ENCODE measurements at places on chromosomes 7 and 10.

DNA sequence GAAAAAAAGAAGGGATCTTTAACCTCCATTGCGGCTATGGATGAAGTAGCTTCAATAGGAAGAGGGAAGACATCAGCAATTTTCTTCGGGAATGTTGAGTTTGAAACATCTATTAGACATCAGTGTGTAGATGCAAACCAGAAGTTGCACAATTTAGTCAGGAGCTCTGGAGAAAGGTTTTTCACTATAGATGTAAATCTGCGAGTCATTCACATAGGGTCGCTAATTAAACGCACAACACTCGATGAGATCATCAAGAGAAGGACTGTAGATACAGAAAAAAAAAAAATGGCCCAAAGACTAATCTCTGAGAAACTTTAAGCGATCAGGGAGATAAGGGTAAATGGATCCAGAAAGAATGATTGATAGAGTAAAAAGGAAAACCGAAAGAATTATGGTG, 61.7 kb upstream of the TES start:
- DNase-seq, result no peak

DNA sequence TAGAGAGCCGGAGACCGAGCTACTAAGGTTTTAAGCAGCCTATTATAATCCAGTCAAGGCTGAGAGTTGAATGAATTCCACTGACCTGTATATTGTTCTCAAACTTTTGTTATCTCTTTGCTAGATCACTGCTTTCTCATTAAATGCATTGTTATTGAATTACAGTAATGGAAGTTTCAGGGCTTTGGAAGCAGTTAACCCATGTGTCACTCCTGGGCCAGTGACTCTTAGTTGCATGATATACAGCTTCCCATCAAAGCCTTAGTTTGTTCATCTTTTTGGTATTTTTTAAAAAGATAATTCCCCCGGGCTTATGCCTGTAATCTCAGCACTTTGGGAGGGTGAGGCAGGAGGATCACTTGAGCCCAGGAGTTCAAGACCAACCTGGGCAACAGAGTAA, 55.4 kb upstream of the KIAA1217 start:
- DNase-seq, result no peak

GRCh38 chr7:131021460-131021859, 287.5 kb upstream of the KLF14 start:
- DNase-seq, result no peak

GRCh38 chr10:99339563-99340047, 10.4 kb downstream of the CNNM1 start:
- no peak for DNase-seq

GRCh38 chr7:2729893-2730716, 42.1 kb downstream of the AMZ1 start:
- no peak for DNase-seq

DNA sequence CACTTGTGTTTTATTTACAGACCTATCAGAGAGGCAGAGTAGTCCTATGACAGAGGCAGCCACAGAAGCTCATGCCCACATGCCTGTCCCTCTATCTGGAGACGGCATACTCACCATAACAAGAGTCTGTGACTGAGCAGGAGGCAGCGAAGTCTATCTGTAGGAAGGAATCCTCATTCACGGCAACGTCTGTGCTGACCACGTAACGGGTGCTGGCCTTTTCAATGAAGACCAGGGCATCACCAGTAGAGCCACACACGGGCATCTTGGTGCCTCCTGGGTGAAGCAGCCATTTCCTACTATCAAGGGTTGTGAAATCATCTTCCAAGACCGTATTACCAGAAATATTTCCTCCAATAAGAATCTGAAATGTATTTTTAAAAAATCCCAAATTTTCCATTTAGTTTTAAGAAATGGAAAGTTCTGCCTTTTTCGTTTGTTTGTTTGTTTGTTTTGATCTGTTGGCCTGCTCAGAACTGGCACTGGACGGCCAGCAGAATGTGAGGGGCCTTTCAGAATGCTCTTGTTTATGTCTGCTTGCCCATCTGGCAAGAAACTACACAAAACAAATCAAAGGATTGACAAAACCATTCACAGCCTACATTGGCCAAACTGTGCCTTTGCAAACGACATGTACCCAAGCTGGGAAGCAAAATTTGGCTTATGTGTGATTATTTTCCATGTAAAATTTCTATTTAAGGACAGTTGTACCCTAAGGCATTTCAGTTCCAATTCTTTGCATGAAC, 93.1 kb upstream of the SLC26A5 start:
- no peak for DNase-seq

GRCh38 chr10:132685101-132685891, 100.7 kb downstream of the NKX6-2 start:
- DNase-seq, result peak; percentile 68

DNA sequence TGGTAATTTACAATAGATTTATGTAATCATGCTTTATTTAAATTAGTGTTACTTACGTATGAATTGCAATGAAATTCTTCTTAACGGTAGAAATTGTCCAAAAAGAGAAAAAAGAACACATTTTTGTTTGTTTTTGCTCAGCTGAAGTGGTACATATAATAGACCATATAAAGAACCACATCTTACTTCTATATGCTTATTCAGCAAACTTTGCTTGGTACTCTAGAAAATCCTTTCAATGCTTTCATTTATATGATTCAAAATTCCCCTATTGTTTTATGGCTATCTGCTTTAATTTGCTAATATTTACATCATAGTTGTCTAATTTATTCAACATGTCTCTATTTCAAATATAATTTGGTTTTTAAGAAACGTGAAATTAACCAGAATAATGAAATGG, 903.2 kb downstream of the ANKRD7 start:
- DNase-seq, result no peak

DNA sequence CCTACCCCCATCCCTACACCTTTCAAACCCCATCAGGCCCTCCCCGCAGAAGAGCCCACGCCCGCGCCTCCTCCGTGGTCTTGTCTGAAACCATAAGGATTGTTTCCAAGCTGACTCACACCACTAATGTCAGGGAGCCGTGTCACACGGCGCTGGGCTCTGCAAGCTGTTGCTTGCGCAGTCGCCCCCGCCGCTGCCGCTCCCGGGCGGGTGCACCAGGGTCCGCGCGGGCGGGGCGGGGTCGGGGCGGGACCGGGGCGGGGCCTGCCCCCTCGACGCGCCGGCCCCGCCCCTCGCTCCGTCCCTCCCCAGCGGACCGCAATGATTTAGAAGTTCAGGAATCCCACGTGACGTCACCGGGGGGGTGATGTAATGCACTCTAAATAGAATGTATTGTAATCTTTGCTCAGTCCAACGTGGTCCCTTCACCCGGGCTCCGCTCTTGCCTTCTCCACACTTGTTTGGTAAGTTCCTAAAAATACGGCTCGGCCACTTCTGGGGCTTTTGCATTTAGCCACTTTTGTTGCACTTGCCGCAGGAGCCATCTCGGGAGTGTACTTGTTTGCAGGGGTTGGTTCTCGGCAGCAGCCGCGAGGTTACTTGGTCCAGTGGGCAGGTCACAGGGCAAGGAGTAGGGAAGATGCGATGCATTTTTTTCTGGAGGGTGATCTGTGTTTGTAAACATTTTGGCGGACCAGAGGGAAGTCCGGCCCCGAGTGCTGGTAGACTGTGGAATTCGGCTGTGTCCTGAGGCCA, 3.2 kb upstream of the CREB5 start:
- peak; percentile 88 for DNase-seq

DNA sequence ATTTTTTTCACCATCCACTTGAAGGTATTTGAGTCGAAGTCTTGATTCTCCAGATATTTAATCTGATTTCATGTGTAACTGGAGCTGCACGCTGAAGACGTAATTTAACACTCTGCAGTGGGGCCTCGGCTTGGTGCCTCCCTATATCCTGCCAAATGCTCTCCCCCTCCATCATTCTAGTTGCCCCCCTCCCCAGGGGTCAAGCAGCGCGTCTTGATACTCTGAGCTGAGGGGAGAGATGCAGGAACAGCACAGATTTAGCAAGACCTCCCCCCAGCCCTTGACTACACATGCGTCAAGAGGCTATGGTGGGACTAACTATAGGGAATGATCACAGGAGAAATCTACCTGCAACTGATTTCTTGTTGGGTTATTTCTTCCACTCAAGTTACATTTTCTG, 85.8 kb downstream of the PRPF18 start:
- DNase-seq, result no peak

- no peak for DNase-seq
Observed at GRCh38 chr10:1049425-1049958, 573 bp upstream of the IDI1 start.

GRCh38 chr10:122331615-122332446, 42.7 kb upstream of the PLEKHA1 start:
- no peak for DNase-seq

DNA sequence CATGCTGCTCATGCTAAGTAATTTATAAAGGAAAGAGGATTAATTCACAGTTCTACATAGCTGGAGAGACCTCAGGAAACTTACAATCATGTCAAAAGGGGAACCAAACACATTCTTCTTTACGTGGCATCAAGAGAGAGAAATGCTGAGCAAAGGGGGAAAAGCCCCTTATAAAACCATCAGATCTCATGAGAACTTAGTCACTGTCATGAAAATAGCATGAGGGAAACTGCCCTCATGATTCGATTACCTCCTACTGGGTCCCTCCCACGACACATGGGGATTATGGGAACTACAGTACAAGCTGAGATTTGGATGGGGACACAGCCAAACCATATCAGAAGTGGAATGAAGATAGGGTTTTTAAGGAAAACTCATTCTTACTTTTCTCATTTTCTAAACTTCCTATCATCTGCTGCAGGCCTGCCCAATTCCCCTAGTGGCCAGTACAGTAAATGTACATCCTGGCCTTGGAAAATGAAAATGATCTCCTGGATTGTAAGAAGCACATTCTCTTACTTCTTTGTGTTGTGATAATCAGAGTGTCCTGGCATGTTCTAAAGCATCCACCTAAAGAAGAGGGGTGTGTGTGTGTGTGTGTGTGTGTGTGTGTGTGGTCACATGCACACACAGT, 421.5 kb downstream of the LRMDA start:
- DNase-seq, result no peak

- no peak for DNase-seq
Observed at GRCh38 chr7:113314594-113314993, 196.2 kb upstream of the SMIM30 start.

GRCh38 chr7:2017914-2018568, 214.7 kb downstream of the MAD1L1 start:
- no peak for DNase-seq

- DNase-seq, result no peak
Observed at GRCh38 chr7:1103009-1103788, 15.3 kb downstream of the GPER1 start.

DNA sequence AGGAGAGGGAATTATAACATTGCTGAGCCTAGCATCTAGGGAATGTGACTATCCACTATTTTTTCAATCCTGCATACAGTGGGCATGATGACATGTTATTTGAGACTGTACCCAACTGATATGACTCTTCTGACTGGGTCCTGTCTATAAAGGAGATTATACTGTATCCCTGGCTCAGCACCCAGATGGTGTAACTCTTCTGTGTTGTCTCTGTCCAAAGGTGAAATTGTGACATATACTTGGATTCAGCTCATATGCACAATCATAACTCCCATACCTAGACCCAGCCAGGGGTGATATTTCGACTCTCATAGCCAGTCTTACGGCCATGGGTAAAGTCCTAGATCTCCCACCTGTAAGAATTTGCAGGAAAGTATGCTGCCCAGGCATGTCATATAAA, 59.3 kb downstream of the ZNF736 start:
- DNase-seq, result no peak

GRCh38 chr7:90605055-90605454, 8.9 kb downstream of the CDK14 start:
- no peak for DNase-seq

DNA sequence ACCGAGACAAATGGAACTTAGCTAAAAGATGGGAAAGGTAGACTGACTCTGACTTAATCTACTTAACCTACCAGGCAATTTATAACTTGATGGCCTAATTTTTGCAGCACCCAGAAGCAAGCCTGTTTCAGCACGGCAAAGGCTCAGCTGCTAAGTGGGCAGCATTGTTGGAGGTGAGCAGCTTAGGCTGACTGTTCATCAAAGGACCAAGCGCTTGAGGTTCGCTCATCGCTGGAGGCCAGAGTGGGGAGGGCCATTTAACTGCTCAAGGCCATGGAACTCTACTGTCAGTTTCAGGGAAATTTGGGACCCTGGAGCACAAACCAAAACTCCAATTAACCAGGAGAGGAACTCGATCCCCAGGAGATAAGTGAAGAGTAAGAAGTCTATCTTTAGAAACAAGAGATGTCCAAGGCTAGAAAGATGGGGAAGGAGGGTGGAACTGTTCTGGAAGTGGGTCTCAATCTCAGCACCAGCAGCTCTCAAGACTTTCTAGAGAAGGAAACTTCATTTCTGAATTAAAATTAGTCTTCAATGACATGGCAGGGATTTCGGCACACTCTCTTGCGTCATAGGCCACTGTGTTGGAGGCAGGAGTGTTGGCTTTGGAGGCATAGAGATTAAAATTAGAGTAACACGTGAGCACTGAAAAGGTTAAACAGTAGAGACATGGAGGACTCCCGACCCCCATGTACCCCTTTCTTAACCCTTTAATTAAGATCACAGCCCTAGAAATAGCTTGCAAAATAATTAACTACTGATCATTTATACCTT, 43.1 kb downstream of the EGFR start:
- no peak for DNase-seq

DNA sequence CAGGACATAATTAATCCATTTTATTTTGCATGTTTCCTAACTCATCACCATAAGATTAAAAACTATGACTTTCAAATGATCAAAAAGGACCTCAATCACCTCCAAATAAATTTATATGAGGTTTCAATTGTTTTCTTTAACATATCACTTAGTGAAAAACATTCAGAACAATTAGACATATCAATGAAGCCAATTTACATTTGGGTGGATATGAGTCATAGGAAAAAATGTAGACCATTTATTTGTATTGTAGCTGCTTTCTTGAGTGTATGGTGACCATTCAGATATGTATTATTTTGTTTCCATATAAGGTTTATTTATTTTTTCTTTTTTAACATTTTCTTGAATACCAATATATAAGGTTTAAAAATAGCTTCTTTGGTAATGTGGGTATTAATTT, 13.3 kb upstream of the EXOC6 start:
- no peak for DNase-seq

DNA sequence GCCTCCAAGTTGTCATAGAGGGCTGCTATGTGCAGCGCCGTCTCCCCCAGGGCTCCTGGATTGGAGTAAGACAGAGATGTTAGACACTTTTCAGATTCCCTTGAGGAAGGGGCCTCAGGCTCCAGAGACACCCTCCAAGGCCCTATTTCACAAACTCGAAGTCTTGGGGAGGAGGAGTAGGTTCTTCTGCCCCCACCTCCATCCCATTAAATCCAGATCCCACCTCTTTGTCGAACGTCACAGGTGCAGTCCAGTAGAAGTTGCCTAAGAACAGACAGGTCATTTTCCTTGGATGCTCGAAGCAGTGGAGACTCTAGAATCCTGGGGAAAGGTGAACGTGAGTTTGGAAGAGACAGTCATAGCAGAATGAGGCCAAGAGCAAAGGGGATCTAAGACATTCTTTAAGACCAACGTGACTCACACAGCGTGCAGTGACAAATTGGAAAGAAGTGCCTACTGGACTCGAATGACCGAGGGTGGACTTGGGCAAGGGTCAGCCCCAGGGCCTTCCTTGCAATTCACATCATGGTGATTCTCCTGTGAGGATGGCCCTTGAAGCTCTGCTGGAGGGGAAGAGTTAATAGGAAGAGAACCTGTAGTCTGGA, 3.3 kb downstream of the TRPV5 start:
- no peak for DNase-seq

- DNase-seq, result no peak
Observed at GRCh38 chr7:2755531-2755930, 67.5 kb downstream of the AMZ1 start.

GRCh38 chr7:147279964-147280374, 1163.4 kb downstream of the CNTNAP2 start:
- DNase-seq, result no peak
